ENCODE measurements at places on chromosomes 6 and 20.

DNA sequence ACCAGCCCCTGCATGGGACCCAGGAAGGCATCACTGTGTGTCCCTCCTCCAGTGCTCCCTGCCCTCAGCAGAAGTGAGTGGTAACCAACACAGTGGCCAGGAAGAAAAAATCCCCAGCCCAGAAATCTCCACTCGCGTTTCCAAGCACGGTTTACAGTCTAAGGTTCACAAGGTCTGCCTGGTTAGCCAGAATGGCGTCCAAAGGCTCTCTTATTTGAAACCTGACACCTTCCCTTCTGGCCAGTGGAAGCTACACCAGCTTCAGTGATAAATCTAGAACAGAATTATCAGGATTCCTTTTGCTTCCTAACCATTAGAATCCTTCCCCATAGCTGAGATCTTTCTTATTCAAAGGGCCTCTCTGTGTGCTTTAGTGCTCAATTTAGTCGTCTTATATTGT is 9.2 kb downstream of the LY86 start:
- no peak for DNase-seq

DNA sequence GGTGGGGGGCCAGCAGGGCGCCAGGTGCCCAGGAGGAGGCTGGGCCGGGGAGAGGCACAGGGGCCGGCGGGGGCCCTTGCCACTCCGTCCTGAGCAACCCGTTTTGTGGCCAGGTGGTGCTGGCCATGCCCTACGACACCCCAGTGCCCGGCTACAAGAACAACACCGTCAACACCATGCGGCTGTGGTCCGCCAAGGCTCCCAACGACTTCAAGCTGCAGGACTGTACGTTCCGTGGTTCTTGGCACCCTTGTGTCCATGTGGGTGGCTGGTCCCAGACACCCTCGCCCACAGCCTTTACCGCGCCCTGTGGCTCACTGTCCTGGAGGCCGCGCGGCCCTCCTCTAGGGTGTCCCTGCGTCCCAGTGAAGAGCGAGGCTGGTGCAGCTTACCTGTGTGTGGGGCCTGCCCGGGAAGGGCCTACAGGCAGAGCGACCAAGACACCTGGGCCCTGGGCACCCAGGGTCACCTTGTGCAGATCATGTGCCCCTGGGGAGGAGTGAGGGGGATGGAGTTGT is 28.7 kb downstream of the PYGB start:
- DNase-seq: no peak

GRCh38 chr6:108118810-108119768 is 44.5 kb upstream of the OSTM1 start:
- DNase-seq: peak; percentile 14

DNA sequence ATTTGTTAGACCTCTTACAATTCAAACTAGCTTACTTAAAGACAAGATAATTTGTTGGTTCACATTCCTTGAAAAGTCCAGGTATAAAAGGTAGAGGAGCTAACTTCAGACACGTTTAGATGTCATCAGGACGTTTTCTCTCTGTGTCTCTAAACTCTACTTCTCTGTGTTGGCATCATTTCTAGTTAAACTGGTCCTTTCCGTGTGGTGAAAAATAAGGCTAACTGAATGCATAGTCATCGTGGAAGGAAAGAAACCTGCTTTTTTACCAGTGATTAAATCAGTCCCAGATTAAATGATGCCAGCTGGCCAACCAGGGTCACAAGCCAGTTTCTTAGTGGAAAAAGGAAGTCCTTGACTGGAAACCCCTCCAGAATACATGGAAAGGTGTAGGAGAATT is 168.4 kb upstream of the AHI1 start:
- DNase-seq: no peak

DNA sequence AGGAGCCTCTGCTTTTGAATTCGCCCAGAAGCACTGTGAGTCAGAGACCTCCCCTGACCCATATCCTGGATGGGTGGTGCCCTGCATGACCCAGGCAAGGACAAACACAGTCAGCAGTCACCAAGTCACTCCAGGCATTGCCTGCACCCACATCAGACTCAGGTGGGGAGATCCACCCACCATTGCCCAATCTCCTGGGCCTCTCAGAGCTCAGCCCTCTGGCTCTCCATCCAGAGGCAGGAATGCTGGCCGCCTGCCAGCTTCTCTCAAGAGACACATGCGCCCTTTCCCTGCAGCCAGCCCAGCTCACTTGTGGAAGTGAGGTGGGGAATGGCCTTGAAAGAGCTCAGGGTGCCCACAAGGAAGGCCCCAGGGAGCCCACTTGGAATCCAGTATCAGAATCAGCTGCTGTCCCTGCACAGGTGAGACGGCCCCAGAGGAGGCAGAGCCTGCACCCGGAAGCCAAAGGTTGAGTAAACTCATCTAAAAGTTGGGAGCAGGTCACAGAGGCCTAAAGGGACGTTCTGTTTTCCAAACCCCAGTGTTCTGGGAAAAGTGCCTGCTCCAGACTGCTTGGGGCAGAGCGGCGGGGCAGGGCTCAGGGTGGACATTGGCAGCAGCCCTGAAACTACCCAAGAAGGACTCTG is 129.8 kb downstream of the PREX1 start:
- no peak for DNase-seq

GRCh38 chr6:162751211-162751859 is 23.6 kb downstream of the PACRG start:
- DNase-seq: no peak

- DNase-seq: no peak
Observed at GRCh38 chr6:134738211-134738885, 211.6 kb downstream of the ALDH8A1 start.

DNA sequence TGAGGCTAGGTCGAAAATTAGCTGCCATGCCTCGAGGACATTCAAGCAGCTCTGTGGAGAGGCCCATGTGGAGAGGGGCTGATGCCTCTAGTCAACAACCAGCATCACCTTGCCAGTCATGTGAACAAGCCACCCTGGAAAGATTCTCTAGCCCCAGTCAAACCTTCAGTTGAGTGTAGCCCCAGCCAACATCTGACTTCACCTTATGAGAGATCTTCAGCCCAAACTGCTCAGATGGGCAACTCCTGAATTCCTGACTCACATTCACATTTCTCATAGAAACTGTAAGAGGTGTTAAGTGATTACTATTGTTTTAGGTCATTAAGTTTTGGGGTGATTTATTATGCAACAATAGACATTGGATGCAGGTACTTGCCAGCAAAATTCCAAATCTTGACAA is 44.9 kb downstream of the GJA10 start:
- no peak for DNase-seq

GRCh38 chr6:113776998-113777397 is 80.1 kb upstream of the MARCKS start:
- no peak for DNase-seq

GRCh38 chr20:19223640-19224039 is 11.2 kb downstream of the SLC24A3 start:
- DNase-seq: no peak

GRCh38 chr6:168920289-168920688 is 333.4 kb downstream of the THBS2 start:
- DNase-seq: no peak

All from stimulated activated naive CD8-positive, alpha-beta T cell treated with anti-CD3 and anti-CD28 coated beads, Interleukin-15, amount 100 ng/mL, for 72 hours (primary cell).